ENCODE measurements at places on chromosomes 1 and 21.

- DNase-seq: no peak
These were observed 384.6 kb downstream of the PLPP3 start for GRCh38 chr1:56194701-56195300.

- DNase-seq: no peak
These were observed 9.2 kb upstream of the HHIPL2 start for GRCh38 chr1:222557148-222557547.

DNA sequence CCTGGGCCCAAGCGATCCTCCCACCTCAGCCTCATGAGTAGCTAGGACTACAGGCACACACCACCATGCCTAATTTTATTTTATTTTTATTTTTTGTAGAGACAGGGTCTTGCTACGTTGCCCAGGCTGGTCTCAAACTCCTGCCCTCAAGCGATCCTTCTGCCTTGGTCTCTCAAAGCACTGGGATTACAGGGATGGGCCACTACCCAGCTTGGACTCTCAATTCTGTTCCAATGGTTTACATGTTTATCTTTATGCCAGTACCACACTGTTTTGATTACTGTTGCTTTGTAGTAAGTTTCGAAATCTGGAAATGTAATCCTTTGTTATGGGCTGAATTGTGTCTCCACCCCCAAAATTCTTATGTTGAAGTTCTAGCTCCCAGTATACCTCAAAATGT is 88.4 kb upstream of the TARDBP start:
- DNase-seq: no peak

DNA sequence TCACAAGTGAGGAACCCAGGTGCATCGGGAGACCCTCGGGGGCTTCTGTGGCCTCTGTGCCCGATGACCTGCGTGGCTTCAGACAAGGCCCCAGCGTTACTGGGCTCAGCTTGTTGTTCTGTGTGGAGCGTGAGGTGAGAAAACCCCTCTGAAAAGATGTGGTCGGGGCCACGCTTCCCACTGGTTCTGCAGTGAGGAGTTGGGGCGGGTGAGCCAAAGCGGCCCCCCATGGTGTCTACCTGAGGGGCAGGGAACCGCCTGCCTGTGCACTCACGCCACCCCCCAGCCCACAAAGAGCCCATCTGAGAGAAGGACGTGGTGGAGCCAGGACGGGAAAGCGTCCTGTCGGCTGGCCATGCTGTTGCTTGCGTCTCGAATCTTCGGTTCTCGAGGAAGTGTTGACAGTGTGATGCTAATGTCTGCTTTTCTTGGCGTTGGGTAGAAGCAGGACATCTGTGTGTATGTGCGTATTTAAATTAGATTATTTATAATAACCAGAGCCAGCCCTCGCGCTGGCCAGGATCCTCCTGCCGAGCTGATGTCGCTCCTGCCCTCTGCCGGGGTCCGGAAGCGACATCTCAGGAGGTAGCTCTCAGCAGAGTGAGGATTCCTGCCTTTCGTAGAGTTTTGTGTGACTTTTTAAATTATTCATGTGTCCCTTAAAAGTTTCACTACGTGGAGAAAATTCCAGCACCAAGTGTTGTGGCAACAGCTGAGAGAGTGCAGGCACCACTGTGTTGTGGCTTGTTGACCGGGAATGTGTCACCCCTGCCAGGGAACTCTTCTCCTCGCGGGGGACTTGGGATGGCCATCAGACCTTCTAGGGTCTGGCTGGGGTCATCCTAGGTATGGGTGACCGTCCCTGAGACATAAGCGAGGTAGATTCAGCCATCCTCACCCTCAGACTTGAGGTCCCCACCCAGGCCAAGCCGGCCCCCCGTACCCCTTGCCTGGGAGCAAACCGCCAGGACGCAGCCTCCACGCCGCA is 15.3 kb downstream of the TMEM201 start:
- DNase-seq: no peak
